NCI-H2171 (cell line): ENCODE measurements at places on chromosomes 5 and 9.

- DNase-seq, result no peak
These were observed 36.8 kb upstream of the GLIPR2 start for GRCh38 chr9:36099718-36100117.

DNA sequence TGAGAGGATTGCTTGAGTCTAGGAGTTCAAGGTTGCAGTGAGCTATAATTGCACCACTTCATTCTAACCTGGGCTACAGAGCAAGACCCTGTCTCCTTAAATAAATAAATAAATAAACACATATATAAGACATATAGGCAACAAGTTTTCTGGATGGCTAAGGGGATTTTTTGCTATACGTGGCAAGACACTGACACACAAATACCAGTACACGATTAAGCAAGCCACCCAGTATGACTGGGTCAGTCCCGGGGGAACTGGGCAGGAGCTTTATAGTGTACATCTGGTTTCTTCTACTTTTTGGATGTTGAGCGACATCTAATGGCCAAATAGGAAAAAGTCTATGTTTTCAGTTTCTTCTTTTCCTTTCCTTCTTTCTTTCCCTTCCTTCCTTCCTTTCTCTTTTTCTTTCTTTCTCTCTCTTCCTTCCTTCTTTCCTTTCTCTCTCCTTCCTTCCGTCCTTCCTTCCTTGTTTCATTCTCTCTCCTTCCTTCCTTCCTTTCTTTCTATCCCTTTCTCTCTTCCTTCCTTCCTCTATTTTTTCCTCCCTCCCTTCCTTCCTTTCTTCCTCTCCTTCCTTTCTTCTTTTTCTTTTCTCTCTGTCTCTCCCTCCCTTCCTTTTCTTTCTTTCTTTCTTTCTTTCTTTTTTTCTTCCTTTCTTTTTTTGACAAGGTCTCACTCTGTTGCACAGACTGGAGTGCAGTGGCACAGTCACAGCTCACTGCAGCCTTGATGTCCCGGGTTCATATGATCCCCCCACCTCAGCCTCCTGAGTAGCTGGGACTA, 47.0 kb upstream of the PLIN2 start:
- no peak for DNase-seq

DNA sequence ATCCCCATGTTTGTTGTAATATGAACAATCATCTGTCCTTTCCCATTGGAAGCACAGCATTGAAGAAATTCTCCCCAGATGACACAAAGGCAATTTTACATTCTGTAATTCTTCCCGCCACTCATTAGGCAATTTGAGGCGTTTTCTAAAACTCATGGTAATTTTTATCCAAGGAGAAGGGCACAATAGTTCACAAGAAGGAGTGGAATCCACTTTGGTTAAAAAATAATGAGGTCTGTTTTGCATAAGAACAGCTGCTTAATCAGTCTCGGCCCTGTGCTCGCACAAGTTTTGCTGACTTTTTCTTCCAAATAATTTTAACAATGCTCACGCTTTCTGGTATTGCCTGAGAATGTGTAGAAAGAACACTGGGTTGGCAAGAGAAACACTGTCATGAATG, 94.0 kb downstream of the CAVIN4 start:
- DNase-seq, result no peak

- no peak for DNase-seq
These were observed 12.9 kb upstream of the KLF9 start for GRCh38 chr9:70427161-70427945.

DNA sequence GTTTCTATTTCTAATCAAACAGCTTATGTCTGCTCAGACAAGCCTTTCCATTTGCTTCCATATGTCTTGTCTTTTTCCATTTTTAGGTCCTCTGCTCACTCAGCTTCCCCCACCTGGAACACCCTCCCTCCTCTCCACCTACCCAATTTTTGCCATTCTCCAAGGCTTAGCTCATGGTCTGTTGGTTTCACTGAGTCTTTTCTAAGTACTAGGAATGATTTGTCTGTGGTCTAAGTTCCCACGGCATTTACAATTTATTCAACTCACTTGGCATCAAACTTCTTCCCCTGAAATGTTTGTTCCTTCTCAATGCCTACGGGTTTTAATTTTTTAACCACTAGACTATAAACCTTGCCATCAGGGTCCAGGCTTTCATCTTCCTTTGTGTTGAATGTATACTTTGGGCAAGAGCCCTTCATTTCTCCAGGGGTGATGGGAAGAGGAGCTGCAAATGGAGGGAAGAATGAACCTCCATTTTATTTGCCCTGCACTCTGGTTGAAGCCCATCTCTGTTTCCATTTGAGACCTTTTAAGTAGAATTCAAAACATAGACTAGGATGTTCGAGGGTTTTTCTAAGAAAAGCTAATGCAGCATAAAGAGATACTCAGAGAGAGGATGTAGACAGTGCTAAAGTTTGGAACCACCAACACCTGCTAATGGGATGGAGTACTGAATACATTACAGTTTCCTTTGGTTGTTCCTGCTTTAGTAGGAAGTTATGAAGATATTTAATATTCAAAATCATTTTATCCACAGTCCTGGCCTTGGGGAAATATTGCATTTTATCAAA, 104.0 kb downstream of the PTTG1 start:
- DNase-seq, result no peak

DNA sequence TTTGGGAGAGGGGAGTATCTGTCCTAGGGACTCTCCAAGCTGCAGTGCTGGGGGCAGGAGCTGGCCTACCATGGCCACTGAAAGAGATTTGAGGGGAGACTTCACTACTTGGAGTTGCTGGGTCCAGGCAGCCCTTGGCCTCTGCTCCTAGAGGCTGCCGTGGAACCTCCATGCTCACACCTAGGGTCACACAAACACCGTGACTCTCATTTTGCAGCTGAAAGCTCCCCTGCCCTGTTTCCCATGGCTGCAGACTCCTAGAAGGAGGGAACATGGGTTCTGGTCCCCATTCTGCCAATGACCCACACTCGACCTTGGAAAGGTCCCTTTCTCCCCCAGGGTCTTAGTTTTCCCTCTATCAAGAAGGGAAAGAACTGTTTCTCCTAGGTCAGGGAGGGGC, 147.1 kb upstream of the PPP1R26 start:
- no peak for DNase-seq

GRCh38 chr9:136762915-136763648, 1.2 kb downstream of the LCN15 start:
- DNase-seq, result no peak

- no peak for DNase-seq
These were observed at the start of gene NTNG2 for GRCh38 chr9:132161743-132162184. Gene NTNG2, plus strand, starts transcription at chr9:132162058. Its CDS starts 4,774 bp downstream, at chr9:132166832.

DNA sequence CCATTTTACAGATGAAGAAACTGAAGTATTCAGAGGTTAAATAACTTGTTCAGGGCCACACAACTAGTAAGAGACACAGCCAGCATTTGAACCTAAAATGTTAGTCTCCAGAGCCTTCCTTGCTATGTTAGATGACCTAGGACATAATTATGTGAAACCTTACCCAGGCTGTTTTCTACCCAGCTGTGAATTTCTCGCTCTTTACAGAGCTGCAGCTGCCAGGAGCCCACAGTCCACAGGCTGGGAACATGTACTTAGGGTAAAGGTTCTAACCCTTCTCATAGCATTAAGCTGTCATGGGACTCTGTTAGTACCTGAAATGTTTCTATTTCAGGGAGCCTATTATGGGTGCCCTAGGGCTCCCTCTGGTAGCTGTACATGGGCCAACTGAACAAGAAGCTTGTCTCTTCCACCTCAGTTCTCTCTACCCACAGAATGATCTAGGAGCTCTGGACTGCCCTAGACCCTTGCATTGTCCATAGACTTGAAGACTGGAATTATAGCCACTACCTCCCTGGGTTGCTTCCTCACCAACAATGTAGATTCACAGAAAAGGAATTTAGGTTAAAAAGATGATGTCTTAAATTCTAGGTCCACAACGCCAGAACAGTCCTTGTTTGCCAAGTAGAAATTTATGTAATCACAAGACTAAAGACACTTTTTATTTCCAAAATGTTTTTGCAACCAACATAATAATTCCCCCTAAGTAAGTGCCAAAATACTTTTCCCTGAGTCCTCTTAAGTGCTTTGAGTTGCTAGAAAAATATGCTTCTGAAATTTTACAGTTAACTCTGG, 262.9 kb downstream of the PIK3R1 start:
- no peak for DNase-seq

GRCh38 chr5:61732369-61732768, 400.3 kb downstream of the ZSWIM6 start:
- DNase-seq, result no peak

- no peak for DNase-seq
These were observed 21.4 kb downstream of the SEMA4D start for GRCh38 chr9:89476546-89476945.

DNA sequence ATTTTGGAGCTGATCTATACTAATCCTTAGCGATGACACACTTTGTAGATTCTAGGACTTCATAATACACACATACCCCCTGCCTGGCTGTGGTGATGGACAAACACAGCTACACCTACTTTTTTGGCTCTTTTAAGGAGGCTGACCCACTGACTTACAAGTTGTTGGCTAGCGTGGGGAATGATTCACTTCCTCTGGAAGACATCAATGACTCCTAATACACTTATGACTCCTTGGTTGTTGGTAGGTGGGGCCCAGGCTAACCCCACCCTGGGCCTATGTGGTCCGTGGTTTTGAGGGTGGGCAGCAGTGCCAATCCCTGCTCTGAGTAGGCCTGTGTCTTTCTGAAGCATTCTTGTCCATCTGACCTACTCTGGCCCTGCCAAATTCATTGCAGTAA, 144.4 kb downstream of the SLC12A2 start:
- DNase-seq, result no peak

GRCh38 chr9:27336126-27336525, 39.2 kb upstream of the EQTN start:
- DNase-seq, result no peak
